ENCODE measurements at places on chromosomes 6 and 20.

DNA sequence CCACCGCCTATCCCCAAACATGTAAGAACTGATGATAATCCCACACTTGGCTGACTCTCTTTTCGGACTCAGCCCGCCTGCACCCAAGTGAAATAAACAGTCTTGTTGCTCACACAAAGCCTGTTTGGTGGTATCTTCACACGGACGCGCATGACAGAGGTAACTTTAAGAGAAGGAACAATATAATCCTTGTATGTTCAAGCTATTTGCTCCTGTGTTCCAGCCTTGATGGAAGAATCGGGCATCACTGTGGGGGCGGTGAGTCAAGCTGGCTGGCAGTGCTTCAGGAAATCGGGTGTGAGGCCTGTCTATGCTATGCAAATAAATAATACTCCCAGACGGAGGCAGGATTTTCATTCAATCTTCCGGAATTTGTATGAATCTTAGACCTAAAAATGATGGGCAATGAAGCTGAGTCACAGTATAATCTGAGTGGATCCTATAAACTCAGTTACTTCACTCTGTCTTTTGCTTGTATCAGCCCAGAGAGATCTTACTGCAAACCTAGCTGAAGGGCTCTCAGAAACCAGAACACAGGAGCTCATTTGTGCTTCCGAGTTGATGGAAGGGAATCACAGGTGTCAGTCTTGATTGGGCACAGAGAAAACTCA, 45.2 kb upstream of the NT5E start:
- no peak for DNase-seq

DNA sequence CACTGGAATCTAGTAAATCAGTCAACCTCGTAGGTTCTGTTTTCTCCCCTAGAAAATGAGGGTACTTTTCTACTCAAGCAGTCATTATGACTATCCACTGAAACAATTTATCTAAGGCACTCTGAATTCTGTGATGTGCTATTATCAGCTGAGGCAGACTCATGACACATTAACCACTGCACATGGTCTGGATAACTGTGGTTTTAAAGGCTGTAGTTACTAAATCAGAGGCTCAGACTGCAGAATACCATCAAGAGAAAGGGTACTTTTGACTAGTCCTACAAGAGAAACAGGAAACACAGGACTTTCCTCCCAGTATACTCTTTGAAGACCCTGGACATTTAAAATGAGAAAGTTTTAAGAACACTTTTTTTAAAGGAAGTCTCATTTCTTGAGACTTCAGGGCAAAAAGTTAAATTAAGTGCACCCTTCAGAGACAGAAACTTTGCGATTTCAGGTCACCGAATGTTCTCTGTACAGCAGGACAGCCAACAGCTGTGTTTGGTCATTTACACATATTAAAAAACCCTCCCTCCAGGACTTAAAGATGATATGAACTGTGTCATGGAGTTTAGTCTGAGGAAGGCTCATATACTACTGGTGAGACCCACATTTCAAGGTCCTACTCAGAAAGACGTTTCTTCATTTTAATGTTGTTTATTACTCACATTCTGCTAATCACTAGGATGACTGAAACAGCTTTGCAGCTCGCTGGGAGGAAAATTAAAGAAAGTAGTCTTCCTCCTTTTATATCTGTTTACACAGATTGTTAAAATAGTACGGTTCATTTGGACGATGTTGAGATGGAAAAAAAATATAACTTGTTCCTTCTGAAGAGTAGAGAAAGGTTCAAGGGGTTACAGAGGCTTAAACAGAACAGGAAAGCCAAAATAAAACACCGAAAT, 19.9 kb downstream of the ATXN1 start:
- DNase-seq = no peak

- DNase-seq = no peak
Measured at GRCh38 chr20:58893355-58894120, 41.0 kb downstream of the GNAS start.

DNA sequence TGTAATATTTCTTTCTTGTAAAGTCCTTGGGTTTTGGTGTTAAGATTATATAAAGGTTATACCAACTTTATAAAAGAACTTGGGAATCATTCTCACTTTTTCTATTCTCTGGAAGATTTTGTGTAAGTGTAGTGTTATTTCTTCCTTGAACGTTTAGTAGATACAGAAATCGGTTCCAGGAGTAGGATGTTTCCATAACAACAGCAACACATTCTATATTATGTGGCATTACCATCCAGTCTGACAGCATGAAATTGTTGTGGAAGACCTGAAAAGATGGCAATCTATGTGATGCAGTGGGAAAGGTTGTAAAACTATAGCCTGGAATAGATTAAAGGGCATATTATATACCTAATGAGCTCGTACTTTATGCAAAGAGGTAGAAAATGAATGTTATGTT, 13.8 kb downstream of the ECT2L start:
- DNase-seq = no peak

DNA sequence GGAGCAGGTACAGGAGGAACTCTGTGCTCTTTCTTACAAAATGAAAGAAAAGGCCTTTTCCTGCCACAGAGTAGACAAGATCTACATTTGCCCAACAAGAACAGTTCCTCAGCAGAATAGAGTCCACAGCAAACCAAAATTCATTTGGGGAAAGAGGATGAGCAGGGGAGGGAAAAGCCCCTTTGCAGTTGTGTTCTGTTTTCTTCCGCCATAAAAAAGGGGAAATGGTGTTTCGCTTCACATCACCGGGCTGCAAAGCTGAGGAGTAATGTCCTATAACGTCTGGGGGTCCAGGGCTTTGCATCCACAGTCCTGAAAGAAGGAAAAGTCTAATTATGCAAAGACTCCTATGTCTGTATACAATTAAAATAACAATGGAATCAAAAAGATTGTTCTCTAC, at the start of gene GPR31:
TSS of gene GPR31 (minus strand) at position 118 of the 400 bp plus-strand sequence. CDS start 149 bp downstream, outside the sequence.
- no peak for DNase-seq

DNA sequence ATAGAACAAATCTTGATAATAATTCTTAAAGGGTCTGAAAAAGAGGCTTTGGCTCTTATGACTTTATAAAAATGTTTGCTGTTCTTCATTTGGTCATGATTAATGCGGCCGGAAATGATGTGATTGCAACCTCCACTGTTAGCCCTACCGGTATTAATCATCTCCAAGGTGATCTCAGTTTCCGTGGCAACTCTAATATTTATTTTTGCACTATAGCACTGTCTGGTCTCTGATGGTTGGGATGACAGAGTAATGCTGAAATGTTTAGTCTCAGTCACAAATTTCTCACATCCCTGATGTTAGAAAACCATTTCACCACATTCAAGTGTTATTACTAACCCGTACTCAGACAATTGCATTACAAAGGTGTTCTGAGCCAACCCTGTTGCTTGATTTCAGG, 87.4 kb downstream of the TMEM200A start:
- DNase-seq = no peak

DNA sequence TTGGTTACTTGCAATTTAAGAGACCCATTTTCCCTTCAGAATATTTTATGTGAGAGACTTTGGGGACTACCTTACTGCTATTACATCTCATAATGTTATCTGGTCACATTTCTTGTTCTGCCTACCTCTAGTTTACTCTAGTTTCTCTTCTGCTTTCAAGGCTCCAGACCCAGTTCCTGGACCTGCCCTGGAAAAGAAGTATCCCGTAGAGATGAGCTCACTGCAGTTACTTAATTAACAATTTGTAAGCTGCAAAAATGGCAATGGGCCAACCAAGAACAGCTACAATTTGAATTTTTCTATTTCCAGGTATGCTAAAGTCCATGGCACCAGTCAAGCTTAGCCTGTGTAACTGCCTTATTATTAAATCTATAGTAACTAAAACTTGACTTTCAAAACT, 25.0 kb downstream of the TAB2 start:
- DNase-seq = no peak

GRCh38 chr20:47774131-47774777, 11.0 kb downstream of the SULF2 start:
- DNase-seq = no peak

GRCh38 chr6:89585154-89585553, 53.4 kb downstream of the LYRM2 start:
- no peak for DNase-seq

DNA sequence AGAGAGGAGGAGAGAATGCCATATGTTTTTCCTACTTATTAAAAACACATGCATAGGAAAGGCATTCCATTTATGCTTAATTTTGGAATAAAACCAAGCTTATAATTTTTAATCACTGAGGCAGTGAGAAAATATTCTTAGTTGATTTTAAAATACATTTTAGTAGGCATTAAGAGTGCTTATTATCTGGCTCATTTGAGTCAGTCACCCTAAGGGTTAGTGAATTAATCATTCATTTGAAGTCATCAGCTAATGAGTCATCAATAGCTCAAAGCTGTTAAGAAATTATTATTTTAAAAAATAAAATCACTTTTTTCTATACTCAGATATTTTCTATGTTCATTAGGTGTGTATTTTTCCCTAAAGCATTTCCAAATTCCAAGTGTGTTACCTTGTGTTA, 81.6 kb downstream of the TMEM200A start:
- DNase-seq = no peak

GRCh38 chr6:150027806-150028565, 2.7 kb upstream of the RAET1L start:
- DNase-seq = no peak

GRCh38 chr6:107843400-107843799, 19.3 kb upstream of the SCML4 start:
- DNase-seq = no peak

GRCh38 chr6:167984876-167985604, 12.4 kb upstream of the KIF25 start:
- DNase-seq = no peak

- DNase-seq = no peak
Measured at GRCh38 chr6:55604021-55604420, 25.0 kb upstream of the HMGCLL1 start.

Measured in activated CD4-positive, CD25-positive, alpha-beta regulatory T cell treated with anti-CD3 and anti-CD28 coated beads, Interleukin-2, amount 50 U/mL, for 72 hours (primary cell).